ENCODE measurements at places on chromosomes 5 and 9.

GRCh38 chr9:27108981-27109541 lies at the start of gene TEK:
TEK (plus strand) TSS chr9:27109225; CDS start chr9:27109591, 366 bp downstream.
- DNase-seq = no peak

GRCh38 chr9:111253742-111254437 lies 76.1 kb downstream of the OR2K2 start:
- DNase-seq = no peak

DNA sequence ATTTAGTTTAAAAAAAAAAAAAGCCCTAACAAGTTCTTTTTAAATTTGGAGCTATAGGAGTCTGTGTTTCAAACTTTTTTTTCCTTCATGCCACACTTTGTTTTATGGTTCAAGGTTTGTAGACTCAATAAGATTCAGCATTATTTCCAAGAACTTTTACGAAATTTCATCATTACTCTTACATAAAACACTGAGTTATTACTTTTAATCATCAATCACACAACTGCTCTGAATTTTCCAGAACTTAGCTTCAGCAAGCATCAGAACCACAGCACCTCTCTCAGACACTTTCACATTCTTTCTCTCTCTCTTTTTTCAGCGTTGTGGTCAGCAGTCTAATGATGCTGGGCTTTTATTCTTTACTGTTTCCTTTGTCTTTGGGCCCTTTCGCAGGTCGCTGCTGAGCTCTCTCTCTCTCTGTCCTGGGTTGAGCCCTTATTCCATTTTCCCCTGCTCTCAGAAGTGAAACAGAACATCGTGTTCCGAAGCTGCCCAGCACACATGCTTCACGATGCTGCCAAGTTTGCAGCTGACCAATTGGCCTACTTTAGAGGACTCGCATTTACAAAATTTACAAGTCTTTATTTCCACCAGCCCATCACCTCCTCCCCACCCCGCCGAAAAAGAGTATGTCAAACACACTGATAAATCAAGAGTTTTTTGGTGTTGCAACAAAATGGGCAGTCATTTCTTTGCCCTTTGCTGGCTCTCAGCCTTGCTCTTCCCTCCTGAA lies 44.6 kb upstream of the PIK3R1 start:
- DNase-seq = peak; percentile 38

DNA sequence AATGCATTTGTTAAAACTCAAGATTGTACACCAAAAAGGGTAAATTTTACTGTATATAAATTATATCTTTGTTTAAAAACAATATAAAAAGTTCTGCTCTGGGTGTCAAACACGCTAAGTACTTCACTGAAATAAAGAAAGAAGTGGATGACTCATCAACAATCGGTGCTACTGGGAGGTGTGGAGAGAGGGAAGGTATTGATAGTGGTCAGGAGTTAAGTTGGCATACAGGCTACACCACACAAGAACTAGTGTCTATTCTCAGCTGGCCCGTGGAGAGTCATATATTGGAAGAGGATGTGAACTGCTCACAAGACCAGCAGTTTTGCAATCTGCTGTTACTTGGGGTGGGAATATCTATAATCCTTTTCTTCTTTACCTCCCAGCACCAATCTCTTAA lies 145.7 kb upstream of the TRPC7 start:
- peak; percentile 51 for DNase-seq

DNA sequence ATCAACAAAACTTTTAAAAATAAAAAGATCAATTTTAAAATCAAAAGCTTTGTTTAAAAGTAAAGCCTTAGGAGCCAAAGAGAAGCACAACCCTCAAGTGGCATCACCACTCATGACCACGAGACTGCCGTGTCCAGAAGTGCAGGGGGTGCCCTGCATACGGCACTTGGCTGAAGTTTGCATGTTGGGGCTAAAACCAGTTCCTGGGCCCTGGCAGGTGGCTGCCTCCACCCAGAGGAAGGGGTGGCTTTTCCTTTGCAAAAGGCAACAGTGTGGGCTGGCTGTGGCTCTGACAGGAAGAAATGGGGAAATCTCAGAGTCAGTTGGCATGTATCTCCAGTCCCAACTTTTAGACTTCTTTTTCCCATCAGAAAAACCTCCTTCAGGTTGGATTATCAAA lies 15.3 kb downstream of the TRMO start:
- DNase-seq = no peak

DNA sequence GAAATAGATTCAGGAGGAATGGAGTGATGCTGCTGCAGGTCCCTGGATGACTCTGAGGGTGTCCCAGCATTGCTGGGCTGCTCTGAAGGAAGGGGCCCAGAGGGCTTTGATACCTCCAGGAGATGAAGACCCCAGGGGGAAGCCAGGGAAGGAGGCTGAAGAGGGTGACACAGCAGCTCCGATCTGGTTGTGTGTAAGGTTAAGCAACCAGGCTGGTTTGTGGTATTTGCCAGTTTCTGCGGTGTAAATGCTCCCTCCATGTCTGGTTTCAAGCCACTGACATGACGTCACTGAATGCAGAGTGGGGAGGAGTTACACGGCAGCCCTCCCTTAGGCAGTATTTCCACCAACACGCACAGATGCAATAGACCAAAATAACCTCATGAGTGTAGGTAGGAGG lies 40.0 kb upstream of the ORM1 start:
- DNase-seq = peak; percentile 82

- no peak for DNase-seq
These were observed 45.5 kb downstream of the GLDC start for GRCh38 chr9:6600006-6600405.

- peak; percentile 83 for DNase-seq
These were observed at the start of gene PPIC for GRCh38 chr5:123036391-123037103. PPIC (minus strand) TSS chr5:123036725; CDS start chr5:123036625, 100 bp downstream.

GRCh38 chr5:13567819-13568218 lies 376.7 kb downstream of the DNAH5 start:
- DNase-seq = peak; percentile 99

DNA sequence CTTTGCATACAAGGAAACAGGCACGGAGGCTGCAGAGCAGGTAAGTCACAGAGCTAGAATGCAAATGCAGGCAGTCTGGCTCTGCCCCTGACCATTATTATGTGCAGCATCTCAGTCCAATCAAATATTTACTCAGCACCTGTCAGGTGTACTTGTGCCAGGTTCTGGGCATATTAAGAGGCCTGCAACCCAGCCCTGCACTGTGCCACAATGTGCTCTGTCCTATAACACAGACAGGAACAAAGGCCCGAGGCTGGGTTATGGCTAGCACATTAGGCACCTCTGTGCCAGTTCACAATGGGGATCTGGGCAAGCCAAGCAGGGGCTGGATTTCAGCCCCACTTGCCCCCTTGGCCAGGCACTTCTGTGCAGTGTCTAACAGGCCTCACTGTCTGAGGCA lies 14.0 kb downstream of the ARL15 start:
- no peak for DNase-seq
